K562 (cell line): ENCODE measurements at places on chromosomes 7 and 10.
A peak's percentile ranks its signal among the peaks of the same experiment; 100 is the strongest.

GRCh38 chr10:71584461-71584860 is 135.1 kb downstream of the C10orf105 start:
- no peak for DNase-seq

DNA sequence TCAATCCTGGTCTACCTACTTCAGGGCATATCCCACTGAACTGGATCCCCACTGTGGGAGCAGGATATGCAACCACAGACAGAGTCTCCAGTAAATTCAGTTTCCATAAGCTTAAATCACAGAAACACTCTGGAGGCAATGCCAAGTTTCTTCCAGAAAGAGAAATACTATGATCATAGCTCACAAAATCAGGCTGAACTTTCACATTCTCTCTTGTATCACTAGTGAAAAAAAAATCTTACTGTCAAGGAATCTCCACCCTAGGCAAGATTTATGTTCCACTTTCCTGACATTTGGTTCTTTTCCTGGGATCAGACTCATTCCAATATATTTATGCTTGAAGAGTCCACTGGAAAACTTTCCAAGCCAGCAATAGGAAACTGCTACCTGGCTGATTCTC is 749.0 kb downstream of the SUGCT start:
- DNase-seq = no peak

DNA sequence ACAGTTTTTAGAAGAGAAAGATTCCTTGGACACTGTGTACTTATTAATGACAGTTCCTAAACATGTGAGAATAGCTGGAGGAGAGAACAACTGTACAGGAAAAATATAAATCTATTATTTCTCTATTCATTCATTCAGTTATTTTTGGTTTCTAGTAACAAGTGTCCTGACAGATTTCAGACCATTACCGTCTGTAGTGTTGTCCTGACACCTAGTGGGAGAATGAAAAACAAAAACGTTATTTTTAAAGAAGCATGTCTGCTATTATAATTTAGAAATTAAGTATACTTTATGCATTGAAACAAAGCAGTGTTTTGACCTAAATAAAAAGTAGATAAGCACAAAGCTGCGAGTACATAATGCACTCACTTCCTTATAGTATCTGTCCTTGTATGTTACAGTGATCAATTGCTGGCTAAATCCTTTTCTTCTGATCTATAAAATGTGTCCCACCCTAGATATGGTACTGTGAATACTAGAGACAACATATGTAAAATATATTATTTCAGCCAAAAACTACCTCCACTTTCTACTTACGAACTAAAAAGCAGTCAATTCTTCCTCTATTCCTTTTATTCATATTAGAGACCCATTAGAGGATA is 575.6 kb downstream of the ARL4A start:
- DNase-seq = peak; percentile 56

DNA sequence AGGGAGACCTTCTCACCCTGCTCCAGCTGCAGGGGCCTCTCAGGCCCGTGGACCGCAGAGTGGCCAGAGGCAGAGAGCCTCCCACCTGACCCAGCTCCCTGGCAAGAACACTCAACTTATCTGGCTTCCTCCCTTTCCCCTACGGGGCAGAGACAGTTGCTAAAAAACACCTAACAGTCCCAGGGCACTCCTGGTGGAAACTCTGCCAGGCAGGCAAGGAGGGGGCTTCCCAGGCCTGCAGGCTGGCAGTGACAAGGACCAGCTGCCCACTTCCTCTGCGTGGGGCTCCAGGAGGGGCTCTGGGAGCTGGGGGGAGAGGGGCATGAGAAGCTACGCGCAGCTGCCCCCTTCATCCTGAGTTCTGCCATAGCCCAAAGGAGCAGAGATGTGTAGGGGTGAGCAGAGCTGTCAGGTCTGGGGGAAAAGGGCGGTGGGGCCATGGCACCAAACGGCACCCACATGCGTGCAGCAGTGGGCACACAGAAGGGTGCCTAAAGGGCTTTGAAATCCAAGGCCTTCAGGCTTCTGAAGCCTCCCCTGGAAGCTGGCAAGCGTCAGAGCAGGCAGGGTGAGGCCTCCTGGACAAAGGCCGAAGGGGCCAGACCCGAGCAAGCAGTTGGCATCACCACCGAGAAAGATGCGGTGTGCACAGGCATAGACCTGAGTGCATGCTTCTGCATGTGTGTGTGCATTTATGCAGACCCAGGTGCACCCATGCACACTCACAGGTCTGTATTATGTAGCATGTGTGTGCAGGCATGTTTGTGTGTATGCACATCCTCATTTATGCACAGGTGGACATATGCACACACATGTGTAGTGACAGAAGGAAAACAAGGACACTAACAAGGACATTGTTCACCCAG is 14.4 kb downstream of the SPOCK2 start:
- no peak for DNase-seq

GRCh38 chr7:132446666-132447278 is 129.5 kb downstream of the PLXNA4 start:
- no peak for DNase-seq

GRCh38 chr10:123891144-123892071 is at the start of gene CPXM2:
TSS of gene CPXM2 (minus strand) at chr10:123891807. CDS start at chr10:123891659, 148 bp downstream.
- no peak for DNase-seq

GRCh38 chr10:50417886-50418830 is 166.8 kb upstream of the ASAH2 start:
- peak; percentile 77 for DNase-seq

DNA sequence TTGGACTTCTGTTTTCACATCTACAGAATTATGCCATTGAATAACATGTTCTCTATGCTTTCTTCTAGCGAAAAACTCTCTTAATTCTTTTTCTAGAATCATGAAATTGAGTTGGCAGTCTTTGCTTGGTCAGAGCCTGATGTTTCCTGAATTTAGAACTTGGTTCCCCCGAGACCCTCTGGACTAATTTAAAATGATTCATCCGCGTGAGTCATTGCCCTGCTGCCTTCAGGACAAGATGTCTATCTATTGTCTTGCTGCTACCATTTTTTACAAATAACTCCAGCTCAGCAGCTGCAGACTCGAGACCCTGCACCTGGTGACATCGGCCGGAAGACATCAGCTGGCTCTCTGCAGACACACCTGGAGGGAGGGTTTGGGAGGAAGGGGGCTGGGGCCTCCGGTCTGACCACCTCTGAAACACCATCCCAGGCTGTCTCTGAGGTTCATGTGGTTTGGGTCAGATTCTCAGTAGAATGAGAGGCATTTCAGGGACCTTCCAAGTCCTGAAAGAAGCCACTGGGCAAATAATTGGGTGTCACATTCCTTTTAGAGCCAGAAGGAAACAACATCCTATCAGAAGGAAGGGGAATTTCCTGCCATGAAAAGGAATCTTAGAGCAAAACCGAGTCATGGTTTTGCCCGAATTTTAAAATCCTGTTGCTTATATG is 20.9 kb upstream of the KLF6 start:
- peak; percentile 63 for DNase-seq
